Activated T-cell treated with anti-CD3 and anti-CD28 coated beads, Interleukin-2, amount 50 U/mL, for 72 hours (primary cell): ENCODE measurements at places on chromosomes 3 and 15.

DNA sequence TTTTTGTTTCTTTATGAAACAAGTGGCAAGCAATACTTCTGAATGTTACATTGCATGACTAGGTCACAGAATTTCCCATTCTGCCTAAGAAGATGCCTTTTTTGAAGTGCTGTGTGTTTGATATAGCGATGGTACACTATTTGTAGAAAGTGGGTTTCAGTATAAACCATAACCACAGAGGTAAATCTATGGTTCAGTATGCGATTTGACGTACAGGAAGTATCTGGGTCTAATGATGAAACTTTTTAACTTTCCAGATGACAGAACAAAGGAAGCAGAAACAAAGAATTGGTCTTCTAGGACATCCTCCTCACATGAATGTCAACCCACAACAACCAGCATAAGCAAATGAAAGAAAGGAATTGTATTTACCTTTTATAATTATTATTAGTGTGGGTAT, 133.4 kb upstream of the BHLHE40 start:
- DNase-seq = no peak

GRCh38 chr15:39285663-39286062, 295.2 kb upstream of the THBS1 start:
- no peak for DNase-seq

DNA sequence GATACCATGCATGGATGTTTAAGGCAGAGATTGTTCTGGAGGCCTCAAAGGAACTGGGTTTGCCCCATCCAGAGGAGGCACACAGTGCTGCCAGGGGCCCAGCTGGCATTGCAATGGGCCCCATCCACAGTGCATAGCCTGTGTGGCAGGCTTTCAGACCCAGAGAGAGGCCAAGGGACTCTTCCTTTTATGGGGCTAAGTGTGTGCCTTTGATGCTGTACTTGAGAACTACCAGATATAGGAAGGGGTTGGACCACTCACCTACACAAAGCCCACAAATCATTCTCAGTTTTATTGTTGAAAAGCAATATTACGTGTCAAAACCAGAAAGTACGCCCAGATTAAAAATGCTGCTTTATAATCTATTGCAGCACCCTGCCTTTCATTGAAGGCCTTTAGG, 134.9 kb downstream of the EPHB1 start:
- DNase-seq = peak; percentile 1

DNA sequence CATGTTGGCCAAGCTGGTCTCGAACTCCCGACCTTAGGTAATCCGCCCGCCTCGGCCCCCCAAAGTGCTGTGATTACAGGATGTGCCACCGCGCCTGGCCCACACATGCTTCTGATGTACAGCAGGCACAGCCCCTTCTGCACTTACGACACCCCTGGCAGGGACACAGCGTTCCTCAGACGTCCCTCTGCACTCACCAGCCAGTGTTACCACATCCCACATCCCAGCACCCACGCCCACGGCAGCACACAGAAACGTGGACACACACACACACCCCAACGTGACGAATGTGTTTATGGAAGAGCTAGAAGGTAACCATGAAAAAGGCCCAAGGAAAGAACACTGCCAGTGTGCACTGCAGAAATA, 576 bp upstream of the RPAP1 start:
- peak; percentile 5 for DNase-seq

DNA sequence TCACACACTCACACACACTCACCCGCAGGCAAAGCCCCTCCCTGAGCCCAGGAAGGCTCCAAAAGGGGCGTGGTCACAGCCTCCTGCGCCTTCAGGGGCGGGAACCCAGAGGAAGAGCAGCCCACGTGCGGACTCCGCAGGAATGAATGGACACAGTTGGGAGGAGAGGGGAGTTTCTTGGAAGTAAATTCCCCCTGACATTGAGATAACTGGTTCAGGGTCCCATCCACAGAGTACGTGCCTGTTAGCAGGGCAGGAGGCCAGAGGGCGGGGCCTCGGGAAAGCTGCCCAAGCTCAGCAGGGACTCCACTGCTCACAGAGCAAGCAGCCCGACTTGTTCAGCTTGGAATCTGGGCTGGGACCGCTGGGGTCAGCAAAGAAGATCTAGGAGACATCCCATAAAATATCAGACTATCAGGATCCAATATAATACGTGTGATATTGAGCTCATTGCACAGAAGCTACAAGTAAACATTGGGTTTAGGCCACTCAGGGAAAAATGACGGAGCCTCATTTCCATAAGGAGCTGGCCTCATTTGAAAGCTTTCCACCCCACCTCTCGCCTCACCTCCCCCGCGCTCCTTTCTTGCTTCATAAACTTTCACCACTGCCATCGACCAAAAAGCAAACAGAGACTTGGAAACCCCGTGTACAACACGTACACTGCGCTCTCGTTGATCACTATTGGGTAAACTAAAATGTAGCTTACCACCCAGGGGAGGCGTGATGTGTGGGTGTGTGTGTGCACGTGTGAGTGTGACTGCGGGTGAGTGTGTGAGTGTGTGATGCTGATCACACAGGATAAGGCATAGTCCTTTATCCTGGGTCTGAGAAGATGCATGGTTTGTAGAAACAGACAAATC, 36.0 kb downstream of the TM2D3 start:
- no peak for DNase-seq

DNA sequence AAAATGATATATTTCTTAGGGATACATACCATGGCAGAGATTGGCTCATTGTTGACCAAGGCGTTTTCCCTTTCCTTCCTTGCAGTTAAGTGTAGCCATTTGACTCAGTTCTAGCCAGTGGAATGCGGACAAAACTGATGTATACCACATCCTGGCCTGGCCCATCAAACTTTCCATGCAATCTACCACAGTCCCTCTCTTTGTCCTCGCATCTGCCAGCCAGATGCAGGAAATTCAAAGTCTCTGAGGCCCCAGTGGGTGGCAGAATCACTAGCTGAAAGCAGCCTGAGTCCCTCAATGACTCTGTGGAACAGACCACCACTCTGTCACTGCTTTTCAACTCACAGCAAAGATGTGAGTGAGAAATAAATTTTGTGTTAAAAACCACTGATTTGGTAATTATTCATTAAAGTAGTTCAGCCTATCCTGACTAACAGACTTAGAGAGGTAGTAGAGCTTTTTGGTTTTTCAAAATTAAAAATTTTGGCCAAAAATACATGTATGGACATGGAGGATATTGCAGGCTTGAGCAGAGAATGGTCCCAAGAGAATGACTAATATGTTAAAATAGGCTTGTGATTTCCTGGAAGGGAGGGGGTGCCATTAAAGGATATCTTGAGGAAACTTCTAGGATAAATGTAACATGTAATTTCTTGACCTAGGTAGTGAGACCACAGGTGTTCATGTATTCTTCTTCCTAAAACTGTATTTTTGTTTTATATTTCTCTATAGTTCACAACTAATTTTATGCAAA, 10.9 kb downstream of the LRRFIP2 start:
- DNase-seq = peak; percentile 47

DNA sequence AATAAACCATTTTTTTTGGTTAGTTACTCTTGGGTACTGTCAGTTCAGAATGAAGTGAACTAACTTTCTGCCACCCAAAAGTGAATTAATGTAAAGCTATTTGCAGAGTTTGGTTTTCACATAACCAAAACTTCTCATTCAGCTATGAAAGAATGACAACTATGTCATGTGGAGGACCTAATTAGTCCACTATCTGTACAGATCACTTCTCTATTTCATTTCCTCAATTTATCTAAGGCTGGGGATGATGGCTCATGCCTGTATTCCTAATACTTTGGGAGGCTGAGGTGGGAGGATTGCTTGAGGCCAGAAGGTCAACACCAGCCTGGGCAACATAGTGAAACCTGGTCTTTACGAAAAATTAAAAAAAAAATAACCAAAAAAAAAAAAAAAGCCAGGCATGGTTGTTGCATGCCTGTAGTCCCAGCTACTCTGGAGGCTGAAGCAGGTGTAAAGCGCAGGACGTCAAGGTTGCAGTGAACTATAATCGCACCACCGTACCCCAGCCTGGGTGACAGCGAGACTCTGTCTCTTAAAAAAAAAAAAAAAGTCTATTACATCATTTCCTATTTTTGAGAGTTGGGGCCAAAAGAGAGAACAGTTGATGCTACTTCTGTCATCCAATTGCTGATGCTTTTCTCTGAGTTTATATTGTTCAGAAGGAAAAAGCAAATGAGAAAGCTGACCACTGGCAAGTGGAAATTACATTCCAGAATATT, 8.7 kb downstream of the HYPK start:
- no peak for DNase-seq

- DNase-seq = peak; percentile 62
Observed at GRCh38 chr3:119937229-119937628, 155.3 kb downstream of the NR1I2 start.

GRCh38 chr3:133300102-133300501, 99.8 kb upstream of the BFSP2 start:
- DNase-seq = no peak

- DNase-seq = no peak
Observed at GRCh38 chr15:42939841-42940240, 19.3 kb upstream of the TTBK2 start.

DNA sequence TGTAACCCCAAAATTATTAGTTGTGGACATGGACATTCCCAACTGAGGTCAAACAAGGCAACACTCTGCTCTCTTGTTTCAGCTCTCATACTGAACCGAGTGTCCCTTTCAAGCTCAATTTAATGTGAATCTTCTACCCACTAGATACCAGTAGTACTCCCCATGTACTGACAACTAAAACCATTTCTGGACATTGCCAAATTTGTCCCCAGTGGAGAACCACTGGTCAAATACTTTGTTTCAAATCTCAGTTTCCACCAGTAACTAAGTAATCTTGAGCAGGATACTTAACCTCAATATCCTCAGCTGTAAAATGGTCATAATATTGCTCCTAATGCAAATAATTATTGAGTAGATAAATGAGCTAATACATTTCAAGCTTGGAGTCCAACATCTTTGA, 566.0 kb downstream of the ZIC1 start:
- no peak for DNase-seq

DNA sequence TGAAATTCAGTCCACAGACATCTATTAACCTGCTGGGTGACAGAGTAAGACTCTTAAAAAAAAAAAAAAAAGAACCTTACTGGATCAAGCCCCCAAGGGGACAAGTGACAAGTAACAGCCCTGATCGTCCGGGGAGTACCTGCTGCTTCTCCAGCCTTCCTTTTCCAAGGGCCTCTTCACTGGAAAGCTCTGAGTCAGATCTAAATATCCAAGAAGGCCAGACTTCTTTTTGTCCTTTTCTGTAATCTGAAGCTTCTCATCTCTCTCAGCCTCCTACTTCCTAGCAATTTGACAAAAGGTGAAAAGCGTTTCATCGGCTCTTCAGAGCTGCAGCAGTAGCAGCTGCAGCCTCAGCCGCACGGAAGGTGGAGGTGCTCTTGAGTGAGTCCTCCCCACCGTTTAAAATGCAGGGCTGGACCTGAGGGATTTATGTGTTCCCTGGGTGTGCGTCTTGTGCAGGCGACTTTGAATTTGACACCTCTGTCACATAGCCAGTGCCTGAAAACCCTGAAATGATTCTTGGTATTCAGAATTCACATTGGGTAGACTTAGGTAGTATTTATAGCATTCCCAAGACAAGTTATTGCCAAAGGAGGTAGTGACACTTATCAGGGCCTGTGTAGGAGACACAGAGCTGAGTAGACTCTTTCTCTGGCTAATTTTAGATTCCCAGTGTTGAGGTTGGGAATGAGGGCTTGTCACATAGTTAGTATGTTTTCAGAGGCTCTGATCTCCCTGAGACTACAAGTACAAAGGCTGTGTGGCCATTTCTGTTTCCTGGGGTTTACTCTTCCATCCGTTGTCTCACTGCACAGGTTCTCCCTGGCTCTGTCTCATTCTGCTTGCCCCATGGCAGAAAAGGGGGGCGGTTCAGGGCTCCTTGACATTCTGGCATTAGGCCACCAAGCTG, 291.2 kb upstream of the C2CD4B start:
- no peak for DNase-seq

GRCh38 chr3:96991800-96992365, 177.5 kb downstream of the EPHA6 start:
- no peak for DNase-seq

- DNase-seq = no peak
Observed at GRCh38 chr3:42025370-42026138, 63.7 kb upstream of the ULK4 start.

DNA sequence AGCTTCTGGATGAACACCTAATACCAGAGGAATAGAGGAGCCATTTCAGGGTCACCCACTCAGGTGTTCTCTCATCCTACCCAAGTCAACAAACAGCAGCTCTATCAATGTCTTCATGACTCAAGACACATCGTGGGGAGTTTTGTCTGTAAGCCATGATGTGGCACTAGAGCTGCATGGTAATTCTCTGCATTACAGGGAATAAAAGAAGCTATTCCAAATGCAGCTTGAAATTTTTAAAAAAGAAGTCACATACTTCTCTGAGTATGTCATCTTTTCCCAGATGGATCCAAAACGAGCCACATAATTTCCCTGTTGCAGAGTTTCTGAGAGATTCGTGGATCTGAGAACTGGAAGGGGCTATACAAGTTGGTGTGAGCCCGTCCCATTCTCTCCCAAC, 6.1 kb upstream of the THSD4 start:
- DNase-seq = no peak

GRCh38 chr3:85939074-85939482, 980.3 kb downstream of the CADM2 start:
- DNase-seq = no peak

- DNase-seq = no peak
Observed at GRCh38 chr3:172846706-172847105, 96.2 kb downstream of the ECT2 start.

DNA sequence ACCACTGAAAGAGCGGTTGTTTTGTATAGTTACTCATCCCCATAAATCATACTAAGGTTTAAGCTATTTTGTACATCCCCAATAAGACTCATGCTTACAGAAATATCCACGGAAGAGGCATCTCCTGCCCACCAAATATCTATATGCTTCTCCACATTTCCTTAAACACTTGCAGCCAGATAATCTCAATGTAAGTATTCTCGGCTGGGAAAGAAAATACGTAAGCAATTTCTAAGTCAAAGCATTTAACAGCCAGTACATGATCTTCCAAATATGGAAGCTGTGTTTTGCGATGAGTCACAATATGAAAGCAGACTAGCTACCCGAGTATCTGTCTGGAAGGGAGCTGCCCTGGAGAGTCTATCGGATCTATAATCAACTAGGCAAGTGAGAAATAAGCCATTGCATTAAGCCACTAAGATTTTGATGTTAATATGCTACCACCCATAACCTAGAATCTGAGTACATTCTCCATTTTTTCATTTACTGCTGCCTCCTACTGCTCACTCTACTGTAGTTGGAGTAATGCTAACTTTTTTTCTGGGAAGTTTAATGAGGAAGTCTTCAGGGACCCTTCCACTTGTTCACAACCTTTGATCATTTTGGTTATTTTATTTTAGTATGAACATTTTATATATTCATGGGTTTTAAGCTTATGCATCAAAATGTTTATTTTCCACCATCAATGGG, 26.9 kb upstream of the ZMAT3 start:
- no peak for DNase-seq

- DNase-seq = no peak
Observed at GRCh38 chr15:61116825-61117224, 112.3 kb downstream of the RORA start.
